Naive thymus-derived CD8-positive, alpha-beta T cell (primary cell): ENCODE measurements at places on chromosomes 5 and 9.

GRCh38 chr5:81601919-81602318 lies 149.0 kb downstream of the SSBP2 start:
- no peak for DNase-seq

- no peak for DNase-seq
Observed at GRCh38 chr9:98189412-98189811, 3.0 kb downstream of the CORO2A start.

DNA sequence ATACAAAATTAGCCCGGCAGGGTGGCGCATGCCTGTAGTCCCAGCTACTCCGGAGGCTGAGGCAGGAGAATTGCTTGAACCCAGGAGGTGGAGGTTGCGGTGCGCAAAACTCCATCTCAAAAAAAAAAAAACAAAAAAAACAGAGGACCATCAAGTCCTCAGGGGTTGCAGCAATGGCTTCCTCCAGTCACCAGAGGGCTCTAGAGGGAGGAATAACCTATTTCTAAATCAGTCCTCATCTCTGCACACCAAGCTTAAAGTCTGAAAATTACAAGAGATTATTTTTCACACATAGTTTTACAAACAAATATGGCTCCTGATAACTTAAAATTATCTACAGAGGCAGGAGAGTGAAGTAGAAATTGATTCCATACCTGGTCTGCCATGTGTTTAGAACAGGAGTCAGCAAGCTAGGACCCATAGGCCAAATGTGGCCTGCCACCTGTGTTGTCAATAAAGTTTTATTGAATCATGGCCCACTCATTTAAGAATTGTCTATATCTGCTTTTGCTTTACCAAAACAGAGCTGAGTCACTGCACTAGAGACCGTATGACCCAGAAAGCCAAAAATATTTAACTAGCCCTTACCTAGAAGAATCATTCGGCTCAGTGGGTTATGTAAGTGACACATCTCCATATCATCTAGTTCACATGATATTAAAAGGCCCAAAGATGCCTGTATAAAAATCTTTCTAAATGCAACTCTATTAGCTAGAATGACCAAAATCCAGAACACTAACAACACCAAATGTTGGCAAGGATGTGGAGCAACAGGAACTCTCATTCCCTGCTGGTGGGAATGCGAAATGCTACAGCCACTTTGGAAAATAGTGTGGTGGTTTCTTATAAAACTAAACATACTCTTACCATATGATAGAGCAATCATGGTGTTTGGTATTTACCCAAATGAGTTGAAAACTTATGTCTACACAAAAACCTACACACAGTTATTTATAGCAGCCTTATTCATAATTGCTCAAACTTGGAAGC lies 207.7 kb downstream of the FRMD3 start:
- DNase-seq: no peak

- no peak for DNase-seq
Observed at GRCh38 chr5:163033656-163034055, 403.7 kb upstream of the CCNG1 start.

DNA sequence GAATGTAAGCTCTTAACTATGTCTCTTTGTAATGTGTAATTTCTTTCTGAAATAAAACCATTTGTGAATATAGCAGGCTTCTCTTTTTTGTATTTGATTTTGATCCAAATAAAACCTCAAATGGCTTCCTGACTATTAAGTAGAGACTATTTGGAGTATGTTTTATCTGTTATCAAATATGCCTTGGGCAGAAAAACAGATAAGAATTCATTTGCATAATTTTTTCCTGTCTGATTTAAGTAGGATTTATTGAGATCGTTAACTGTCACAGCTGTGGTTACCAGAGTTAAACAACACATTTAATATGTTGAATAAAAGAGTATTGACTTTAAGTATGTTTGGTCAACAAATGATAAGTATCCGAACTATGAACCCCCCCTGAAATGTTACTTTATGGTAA lies 104.9 kb downstream of the MELK start:
- DNase-seq: no peak

GRCh38 chr9:133332381-133332730 lies 3.6 kb downstream of the SURF6 start:
- DNase-seq: no peak

DNA sequence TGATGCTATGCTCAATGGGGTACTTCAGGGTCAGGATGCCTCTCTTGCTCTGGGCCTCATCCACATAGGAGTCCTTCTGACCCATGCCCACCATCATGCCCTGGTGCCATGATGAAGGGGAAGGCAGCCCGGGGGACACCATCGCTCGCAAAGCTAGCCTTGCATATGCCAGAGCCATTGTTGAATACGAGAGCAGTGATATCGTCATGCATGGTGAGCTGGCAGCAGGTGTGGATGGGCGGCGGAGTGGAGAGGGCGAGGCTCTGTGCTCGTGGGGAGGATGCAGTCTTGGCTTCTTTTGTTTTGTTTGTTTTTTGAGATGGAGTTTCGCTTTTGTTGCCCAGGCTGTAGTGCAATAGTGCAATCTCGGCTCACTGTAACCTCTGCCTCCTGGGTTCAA lies 17.2 kb upstream of the SPZ1 start:
- DNase-seq: no peak

DNA sequence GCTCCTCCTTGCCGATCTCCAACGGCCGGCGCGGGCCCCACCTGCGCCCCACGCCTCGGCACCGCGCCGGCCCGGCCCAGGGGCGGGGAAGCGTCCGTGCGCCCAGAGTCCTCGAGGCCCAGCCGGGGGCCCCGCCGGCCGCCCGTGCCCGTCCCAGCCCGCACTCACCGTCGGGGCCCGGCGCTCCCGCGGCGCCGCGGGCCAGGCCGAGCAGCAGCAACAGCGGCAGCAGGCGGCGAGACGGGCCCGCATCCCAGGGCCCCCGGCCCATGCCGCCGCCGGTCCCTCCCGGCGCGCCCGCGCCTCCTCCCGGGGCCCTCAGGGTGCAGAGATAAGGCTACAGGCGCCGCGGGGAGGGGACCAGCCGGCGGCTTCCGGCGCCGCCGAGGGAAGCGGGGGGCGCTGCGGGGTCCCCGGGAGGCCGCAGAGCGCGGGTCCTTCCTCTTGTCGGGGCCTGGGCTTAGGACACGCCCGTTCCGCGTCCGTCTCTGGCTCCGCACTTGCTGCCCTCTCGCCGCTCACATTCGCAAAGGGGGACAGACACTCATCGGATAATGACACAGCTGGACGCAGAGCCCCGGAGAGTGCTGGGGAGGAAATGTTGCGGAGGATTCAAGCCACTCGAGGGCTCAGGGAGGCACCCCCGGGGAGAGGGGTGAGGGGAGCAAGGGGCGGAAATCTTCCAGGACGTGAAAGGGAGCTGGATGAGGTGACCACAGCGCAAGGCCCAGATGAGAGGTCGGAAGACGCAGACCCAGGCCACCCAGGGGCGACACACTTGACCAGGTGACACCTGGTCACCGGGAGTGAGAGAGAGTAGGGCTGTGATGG lies at the start of gene SUSD1:
SUSD1 (minus strand) TSS at position 333 of the 831 bp plus-strand sequence; CDS start at position 271, 62 bp downstream.
- DNase-seq: peak; percentile 39

- DNase-seq: no peak
Observed at GRCh38 chr5:137207023-137207760, 291.9 kb downstream of the SPOCK1 start.

- DNase-seq: no peak
Observed at GRCh38 chr9:78939311-78940065, 632.3 kb upstream of the TLE4 start.

DNA sequence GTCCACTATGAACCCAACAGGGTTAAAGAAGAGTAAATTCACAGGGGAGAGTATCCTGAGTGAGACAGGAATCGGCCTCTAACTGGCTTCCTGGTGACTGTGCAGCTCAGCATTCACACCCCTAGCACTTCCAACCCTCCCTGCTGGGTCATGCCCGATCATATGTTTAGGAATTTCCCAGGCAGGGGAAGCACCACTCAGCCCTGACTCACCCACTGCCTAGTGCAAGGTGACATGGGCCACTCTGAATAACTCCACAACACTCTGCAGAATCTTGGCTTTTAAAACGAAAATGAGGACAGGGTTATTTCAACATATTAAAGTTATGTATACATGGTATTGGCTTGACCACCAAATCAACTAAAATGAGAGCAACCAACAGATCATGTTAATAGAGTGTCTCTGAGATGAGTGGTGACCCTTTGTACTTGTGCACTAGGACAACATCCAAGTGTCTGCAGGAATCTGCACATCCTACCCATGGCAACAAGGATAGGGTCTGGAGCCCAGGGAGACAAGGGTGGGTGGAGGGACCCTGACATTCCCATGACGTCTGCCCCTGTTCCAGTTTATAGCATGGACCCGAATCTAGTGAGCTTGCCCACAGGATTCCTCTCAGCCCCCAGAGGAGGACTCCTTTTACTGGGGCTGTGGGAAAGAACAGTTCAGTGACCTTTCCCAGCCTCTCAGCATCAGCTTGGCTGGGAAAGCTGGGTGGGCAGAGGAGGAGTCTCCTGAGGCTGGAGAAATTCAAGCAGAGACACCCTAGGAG lies 485.8 kb downstream of the SEMA5A start:
- no peak for DNase-seq

DNA sequence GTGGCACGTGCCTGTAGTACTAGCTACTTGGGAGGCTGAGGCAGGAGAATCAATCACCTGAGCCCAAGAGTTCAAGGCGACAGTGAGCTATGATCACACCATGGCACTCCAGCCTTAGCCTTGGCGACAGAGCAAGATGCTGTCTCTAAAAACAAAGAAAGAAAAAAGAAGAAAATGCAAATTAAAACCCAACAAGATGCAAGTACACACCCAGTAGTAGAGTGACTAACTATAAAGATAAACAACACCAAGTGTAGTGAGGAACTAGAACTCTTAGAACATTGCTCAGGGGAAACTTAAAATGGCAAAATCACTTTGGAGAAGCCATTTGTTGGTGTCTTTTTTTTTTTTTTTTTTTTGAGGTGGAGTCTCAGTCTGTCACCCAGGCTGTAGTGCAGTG lies 34.7 kb upstream of the RARS1 start:
- DNase-seq: no peak

DNA sequence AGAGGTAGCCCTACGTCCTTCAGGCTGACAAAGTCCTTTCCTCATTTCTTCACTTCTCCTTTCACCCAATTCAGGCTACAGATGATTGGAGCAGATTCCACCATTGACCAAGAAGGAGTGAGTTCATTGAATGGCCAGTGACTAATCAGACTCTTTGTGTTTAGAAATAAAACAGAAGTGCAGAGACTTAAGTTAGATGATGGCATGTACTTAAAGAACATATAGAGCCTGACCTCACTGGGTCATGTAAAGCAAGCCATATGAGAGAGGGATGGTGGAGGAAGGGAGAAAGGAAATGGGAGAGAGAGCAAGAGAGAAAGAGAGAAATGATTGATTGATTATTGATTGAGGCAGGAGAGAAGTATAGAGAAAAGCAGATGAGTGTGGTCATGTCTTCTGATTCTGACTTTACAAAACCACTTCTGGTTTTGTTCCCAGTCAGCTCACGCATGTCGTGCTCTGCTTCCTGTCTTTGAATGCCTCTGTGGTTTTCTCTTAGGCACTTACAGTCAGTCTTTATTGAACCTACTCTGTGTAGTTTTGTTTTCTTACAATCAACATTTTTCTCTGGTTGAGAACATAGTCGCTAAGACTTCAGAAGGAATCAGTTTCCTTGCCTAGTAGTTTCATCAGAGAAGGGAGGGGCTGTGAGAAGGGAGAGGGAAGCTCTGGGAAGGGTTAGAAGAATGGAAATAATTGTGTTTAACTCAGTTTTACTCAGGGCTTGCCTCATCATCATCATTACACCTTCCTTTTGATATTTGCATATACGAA lies 149.2 kb upstream of the KLF9 start:
- no peak for DNase-seq

DNA sequence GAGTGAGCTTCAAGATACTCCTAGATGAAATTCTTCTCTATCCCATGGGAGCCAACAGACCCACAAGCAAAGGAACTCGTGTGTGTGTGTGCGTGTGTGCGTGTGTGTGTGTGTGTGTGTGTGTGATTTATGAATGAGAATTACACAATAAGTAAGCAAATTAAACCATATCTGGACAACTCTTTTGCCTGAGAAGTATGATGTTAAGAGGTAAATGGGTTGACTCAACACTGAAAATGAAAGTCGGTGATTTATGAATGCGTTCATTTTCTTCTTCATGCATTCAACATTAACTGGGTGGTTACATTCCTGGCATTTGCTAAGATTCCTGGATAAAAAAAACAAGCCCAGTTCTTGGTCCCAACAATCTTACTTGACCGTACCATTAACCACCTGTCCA lies 171.3 kb upstream of the ZNF462 start:
- DNase-seq: no peak

- DNase-seq: no peak
Observed at GRCh38 chr9:91026266-91026665, 224.6 kb downstream of the SYK start.

DNA sequence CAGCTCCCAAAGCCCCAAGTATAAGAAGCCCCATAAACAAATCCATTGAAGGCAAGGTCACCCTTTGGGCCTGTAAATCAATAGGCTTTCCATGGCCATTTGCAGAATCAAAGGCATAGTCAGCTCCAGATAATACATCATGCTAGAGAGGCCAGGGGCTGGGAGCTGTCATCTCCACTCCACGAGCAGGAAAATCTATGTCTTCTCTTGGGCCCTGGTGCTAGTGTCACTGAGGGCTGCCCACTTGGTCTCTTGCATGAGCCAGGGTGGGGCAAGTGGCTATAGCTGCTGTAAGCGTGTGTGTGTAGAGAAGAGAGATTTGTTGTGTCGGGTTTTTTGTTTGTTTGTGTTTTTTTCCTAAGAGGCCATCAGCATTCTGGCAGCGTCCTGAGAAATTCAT lies 90.0 kb upstream of the ZNF618 start:
- DNase-seq: no peak

DNA sequence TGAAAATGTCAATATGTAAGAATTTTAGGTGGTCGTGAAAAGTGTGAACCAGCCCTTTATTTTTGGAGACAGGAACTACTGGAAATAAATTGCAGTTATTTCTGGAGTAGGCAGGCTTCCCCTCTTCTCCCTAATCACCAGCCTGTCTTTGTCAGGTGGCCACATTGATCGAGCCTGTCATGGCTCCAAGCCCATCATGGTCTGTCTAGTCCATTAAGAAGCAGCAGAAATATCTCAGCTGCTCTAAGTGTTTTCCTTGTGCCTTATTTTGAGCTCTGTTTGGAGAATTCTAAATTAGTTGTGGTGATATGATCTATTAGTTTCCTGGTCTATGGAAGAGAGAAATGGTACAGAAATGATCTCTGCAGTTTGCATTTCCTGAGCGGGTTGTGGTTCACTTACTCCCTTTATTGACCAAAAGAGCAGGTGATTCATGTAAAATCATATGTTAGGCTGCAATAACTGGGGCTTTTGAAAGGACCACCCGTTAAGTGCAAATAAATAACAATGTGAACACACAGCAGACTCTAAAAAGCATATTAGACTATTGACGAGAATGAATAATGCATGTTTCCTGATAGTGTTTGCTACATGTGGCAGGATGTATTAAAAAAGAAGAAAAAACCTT lies 42.3 kb downstream of the BASP1 start:
- no peak for DNase-seq

- no peak for DNase-seq
Observed at GRCh38 chr5:11030671-11031070, 269.6 kb upstream of the DAP start.

DNA sequence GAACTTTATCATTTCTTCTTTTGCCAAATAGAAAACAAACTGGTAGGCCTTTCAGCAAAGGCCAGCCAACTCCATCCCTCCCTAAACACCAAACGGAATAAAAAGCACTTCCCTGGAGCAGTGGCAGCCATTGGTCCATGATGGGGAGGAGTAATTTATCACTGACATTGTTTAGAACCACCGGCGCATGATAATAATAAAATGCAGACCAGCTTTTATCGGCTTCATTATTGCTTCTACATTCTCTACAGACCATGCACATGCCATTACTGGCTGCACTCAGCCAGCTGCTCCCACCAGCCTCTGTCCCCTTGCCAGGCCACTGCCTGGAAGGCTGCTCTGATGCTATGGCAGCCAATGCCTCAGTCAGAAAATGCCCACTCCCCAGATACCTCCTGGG lies 45.9 kb downstream of the ABCA1 start:
- no peak for DNase-seq
